Right forelimb (tissue), 1 donor: ENCODE measurements at places on chromosomes 16 and 17.

GRCh38 chr16:30677931-30678585, 19.8 kb downstream of the FBRS start:
- no peak for DNase-seq

- DNase-seq, result peak; percentile 70
Measured at GRCh38 chr16:13036600-13036999, 135.2 kb downstream of the SHISA9 start.

DNA sequence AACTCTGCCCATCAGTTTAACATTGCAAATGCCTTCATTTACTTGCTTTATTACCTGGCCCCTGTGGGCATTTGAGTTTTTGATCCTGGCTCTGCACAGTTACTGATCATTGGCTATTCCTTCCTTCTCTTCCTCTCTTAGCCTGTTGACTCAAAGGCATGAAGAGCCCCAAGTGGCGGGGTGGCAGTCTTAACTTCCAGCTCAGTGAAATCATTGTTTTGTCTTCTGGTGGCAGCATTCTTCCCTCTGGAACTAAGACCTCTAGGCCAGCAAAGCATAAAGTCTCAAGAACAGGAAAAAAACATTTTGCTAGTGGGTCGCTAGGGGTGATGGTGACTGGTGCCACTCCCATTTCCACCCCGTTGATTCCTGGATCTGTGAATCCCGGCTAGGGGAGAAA, 52.3 kb upstream of the MRTFB start:
- no peak for DNase-seq

DNA sequence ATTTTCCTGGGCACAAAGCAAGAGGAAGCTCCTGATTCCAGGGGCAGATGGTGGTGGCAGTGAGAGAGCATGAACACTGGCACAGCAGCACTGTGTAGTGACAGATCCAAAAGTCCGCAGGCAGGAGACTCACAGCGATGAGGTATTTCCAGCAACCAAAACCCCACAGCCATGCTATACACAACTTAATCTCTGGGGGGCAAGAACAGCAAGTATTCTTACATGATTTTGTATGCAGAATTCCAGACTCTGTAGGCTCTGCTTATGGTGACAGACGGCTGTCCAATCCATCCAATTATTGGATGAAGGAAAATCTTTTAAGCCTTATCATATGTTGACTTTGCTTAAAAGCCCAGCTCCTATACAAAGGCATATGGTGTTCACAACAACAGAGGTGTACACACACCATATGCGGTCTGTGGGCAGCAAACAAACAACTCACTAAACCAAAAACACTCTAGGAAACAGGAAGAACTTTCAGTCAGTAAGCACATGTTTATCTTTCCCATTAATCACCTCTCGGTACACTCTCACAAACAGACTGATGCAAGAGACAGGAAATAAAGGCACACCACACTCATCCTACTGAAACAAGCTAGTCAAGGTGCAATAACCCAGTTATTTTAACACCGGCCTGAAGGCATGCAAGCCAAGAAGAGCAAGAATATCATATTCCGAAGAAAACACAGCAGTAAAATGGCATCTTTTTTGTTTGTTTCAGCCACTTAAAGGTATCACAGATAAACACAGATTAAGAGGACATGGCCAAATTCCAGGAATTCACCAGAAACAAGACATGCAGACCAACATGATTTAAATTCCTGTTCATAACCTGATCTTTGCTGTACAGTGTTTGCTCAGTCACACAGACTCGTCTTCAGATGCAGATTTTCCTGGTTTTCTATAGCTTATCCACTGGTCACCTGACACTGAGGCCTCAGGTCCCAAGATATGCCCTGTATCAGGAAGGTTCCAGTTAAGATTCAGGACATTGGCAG, 47.8 kb downstream of the ERN1 start:
- DNase-seq, result no peak

GRCh38 chr16:17364319-17365210, 106.2 kb downstream of the XYLT1 start:
- no peak for DNase-seq

DNA sequence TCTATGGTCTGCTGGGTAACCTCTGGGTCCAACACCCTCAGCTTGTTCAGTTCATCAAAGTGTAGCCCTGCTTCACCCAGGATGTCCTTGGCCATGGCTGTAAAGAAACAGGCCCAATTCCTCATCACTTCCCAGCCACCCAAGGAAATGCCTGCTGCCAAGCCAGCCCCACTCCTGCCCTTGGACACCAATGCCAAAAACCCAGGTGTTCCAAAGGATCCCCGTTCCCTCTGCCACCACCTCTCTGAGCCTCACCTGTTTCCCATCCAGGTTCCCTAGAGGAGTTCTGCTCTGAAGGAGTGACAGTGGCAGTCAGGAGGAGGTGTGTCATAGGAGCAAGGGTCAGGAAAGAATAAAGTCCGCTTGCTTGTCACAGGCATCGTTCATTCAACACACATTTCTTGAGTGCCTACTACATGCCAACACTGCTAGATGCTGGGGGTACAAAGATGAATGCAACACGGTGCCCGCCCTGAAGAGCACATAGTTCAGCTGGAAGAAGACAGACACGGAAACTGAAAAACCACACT, 3.3 kb downstream of the IFT20 start:
- no peak for DNase-seq

DNA sequence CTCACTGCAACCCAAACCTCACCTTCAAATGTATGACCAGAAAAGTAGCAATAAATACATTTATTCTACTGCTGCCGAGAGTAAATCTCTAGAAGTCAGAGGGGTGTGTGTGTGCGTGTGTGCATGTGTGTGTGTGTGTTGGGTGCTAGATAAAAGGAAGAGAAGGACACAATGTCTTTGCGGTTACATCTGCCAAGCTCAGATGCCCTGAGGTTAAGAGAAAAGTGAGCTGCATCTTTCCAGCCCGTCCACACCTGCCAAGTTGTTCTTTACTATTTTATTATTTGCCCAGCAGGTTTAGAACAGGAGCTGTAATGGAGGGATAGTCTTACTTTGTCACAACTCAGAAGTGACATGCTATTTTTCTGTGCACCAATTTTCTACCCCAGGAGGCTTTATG, 54.5 kb upstream of the ANKFN1 start:
- DNase-seq, result no peak

DNA sequence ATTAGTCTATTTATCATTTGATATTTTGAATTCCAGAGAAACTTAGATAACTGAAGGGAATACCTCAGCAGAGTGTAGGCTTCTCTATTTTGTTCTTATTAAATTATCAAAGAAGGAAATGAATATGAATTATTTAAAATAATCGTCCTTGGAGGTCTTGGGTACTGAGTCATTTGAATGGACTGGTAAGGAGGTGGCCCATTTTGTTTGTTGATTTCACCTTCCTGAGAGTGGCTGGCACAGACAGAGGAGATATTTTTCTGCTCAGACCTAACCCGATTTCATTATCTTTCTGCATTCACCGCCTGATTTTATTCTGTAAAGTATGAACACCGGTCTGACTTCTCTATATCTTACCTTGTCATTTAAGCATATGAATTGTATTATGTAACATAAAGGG, 88.0 kb downstream of the USP22 start:
- DNase-seq, result no peak

GRCh38 chr17:59525668-59526067, 39.7 kb upstream of the DHX40 start:
- no peak for DNase-seq

DNA sequence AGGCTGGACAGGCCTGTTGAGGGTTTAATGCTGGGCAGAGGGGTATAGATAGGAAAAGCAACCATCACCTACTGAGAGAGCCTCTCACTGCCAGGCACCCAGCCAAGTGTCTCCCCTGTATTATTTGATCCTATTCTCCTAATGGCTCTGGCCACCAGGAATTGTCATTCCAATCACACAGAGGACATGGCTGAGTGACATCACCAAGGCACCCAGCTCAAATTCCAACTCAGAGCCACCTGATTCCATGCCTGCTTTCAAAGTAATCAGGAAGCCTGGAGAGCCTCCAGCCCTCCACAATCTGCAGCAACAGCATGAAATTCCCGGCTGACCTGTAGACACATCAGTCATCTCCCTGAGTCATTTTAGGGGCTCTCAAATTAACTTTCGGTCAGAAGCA, 368.9 kb upstream of the C16orf82 start:
- DNase-seq, result no peak

DNA sequence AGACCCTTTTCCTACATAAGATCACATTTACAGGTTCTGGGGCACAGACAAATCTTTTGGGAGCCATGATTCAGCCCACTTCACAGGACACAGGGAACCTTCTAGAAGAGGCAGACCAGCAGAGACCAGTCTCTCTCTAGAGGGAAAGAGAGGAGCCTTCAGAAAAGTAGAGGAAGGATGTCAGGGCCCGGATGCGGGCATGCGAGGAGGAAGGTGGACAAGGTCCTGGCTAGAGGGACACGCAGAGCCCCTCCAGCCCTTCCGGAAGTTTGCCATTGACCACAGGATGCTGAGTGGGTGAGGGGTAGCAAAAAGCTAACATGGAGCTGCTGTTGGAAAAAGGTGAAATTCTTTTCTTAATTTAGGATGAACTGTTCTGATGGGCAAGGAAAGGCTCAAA, 55.8 kb upstream of the MEAK7 start:
- no peak for DNase-seq

DNA sequence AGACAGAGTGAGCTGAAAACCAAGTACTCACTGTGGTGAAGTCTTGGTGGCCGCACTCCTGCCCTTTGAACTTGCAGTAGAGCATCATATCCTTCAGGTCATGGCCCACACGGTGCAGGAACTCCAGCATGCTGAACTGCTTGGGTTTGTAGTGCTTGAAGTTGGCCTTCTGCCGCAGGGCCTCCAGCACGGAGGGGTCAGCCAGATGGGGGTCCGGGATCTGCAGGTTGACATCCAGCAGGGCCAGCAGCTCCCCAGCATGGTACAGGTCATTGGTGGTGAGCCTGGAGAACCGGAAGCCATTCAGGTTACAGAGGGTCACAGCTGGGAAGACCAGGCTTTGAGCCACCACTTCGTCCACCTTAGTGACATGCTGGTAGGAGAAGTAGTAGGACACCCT, 99.1 kb upstream of the CCL2 start:
- DNase-seq, result no peak

GRCh38 chr16:65728652-65729051, 606.8 kb upstream of the CDH11 start:
- no peak for DNase-seq

DNA sequence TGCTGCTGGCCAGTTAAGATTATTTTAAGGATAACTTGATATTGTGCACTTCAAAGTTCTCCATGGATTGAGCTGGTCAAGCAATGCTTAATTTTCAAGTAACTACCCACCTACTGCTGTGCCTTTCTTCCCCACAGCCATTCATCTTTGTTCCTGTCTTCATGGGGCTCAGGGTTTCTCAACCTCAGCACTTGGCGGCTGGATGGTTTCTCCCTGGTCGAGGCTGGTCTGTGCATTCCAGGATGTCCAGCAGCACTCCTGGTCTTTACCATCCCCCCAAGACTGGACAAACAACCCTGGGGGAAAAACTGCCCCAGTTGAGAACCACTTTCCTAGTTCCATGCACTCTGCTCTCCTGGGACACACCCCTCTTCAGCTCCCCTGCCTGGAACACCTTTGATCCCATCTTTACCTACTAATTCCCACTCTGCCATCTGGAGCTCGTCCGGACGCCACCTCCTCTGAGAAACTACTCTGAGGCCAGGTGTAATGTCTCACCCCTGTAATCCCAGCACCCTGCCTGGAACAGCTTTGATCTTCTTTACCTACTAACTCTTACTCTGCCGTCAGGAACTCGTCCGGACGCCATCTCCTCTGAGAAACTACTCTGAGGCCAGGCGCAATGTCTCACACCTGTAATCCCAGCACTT, 81.5 kb downstream of the NXN start:
- DNase-seq, result no peak

DNA sequence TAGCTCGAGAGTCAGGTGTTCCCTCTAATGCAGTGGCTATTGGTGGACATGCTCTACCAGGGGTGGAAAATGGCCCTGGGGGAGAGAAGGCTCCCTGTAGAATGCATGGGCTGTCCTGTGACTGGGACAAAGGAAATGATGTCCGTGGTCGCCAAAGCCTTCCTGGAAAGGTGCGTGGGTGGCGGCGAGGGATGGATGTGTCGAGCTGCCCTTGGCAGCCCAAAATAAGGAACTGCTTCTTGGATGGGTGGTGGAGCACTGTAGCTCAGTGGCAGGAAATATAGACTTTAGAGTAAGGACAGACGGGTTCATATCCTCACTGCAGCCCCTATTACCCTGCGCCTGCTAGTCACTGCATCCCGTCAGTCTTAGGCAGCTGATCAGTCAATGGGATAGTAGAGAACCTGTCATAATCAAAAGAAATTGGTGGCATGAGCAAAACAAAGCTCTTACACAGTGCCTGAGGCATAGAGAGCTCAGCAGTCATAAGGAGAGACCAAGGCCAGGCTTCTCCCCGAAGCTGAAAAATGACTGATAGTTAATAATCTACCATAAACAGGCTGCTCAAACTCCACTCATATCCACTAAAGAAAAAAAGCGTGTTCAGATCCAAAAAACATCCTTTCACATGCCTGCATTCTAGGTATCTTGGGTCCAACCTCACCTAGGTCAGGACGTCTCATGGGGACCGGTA, 123.5 kb upstream of the PLCG2 start:
- no peak for DNase-seq

DNA sequence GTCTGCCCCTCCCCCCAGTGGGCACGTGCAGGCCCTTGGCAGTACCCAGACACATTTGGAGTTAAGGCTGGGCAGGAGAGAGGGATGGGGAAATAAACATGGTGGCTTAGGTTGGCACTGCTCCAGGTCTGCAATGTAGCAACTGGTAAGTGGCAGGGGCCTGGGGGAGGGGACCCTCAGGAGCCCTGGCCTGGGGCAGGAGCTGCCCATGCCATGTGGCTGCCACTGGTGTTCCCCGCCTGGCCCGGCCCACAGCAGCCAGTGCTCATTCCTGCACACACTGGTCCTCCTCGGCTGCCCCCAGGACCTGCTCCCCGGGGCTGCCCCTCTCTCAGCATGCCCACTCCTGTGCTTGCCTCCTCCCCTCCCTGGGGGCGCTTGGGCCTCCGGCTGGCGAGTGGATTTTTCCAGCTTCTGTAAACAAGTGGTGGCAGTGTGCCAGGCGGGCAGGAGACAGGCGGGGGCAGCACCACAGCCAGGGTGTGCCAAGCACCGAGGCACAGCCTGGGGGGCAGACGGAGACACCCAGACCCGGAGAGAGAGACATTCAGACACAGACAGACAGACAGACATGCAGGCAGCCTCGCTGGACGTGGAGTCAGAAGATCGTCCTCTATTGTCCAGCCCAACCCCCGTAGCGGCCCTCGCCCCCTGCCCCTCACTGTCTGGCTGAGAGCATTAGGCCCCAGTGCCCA, 9.4 kb downstream of the THRA start:
- DNase-seq, result peak; percentile 75
